NCI-H2107 (cell line): ENCODE measurements at places on chromosomes 12 and 14.

GRCh38 chr12:107372229-107372658 is 278.9 kb upstream of the CRY1 start:
- DNase-seq, result no peak

DNA sequence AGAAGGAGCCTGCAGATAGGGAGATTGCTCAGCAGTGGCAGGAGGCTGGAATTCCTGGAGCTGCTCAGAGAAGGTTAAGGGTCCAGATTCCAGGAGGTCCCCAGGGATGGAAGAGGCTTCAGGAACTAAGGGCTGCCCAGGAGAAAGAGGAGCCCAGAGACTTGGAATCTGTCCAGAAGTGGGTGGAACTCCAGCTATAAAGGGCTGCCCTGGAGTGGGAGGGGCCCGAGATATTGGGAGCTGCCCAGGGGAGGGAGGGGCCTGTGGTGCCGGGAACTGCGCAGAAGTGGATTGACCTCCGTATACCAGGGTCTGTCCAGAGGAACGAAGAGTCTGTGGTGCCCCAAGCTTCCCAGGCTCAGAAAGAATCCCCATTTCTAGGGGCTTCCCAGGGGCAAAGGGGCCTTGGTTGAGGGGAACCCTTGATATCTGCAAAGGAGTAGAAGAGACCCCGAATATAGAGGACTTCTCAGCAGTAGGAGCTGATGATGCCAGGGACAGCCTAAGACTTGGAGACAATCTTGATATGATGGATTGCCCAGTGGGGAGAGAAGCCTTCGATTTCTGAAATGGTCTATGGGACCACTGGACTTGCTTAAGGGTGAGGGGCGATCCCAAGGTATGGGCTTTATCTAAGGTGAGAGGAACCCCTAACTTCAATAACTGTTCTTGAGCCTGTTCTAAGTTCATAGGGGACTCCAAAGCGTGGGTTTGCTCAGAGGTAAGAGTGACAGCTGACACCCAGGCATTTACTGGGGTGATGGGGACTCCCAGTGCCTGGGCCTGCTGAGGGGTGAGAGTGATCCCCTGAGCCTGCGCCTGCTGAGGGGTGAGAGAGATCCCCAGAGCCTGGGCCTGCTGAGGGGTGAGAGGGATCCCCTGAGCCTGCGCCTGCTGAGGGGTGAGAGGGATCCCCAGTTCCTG is 45.0 kb downstream of the FAM186A start:
- DNase-seq, result no peak

DNA sequence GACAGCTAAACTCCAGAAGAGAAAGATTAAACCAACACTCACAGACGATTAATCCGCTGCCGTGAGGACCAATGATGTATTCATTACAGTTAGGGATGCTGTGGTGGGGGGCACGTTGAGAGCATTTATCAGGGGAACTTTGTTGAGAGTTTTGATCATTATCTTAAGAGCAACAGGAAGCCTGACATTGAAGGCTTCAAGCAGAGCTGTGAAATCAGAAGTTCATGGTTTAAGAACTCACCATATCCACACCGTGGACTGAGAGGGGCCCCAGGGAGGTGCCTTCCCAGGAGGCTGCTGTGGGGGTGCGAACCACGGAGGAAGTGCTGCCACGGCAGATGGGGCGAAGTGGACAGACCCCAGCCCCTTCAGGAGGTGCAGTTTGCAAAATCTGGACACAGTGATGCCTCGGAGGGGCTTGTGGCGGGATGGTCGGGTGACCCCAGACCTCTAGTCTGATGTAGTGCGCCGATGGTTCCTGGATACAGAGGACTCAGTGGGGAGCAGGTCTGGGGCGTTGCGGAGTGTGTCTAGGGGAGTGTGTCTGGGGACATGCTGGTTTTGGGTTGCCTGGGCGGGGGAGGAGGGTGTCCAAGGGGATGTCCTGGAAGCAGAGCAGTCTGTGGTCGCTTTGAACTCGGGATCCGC is 73.0 kb downstream of the DIO3 start:
- DNase-seq, result no peak

DNA sequence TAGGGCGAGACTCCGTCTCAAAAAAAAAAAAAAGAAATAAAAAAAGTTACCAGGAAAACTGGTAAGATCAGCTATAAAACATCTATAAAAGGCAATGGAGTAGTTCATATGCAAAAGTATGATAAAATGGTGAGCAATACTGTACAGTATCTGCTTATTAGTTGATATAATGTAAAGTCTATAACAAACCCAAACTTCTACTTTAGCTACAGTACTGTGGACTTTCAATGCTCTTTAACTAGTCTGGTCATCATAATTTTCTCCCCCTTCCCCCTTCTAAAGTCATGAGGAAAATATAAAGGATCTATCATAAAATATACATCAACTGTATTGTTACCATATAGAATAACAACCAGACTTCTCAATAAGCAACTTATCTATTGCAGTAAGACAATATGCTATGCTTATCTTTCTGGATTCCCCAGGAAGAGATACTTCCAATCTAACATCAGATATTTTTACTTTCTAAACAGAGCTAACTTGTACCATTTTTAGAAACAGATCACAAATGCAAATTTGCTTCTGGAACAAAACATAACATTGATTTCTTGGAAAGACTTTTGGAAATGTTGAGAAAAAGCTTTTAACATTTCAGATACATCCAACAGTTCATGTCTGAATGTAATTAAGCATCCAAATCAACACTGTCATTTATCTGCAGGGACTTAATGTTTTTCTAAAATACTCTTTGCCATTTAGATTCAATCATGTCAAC is 43.8 kb downstream of the MDM2 start:
- DNase-seq, result no peak

DNA sequence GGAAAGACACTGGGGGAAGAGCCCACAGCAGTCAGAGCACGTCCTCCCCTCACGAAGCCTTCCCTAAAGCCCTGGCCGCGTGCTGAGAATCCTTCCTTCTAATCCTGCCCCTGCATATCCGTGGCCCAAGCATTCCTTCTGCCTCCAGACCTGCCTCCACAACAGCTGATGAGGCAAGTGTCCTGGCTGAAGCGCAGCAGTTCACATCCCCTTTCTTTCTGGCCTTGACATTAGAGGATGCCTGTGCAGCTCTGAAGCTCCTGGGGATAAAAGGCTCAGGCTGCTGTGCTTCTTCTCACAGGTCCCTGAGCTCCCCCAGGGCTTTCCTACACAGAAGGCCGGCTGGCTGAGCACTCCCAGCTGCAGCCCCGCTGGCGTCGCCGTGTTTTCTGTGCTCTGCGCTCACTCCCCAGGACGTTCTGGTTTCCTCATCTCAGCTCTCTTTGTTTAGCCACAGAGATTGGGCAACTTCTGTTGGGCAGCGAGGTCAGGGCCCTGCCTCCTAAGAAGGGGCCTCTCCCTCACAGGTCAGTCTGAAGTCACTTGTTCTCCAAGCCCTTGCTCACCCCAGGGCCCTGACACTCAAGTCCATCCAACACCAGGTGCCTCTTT is 45.8 kb downstream of the NINJ2 start:
- DNase-seq, result no peak

GRCh38 chr12:78118036-78118435 is 287.3 kb downstream of the NAV3 start:
- no peak for DNase-seq

GRCh38 chr14:74257941-74258763 is 18.9 kb downstream of the VSX2 start:
- no peak for DNase-seq
